ENCODE measurements at places on chromosomes 4 and X. TPM values are rescaled to one million over a fixed set of nuclear protein-coding genes. Genes with fewer than 3 reads are reported as not detected.
A peak's percentile ranks its signal among the peaks of the same experiment; 100 is the strongest.

CAPN6 gene
- total RNA-seq = 0.06 TPM

CISD2 gene
- total RNA-seq = 10.0 TPM

CT47B1 gene
- not detected for total RNA-seq

ASB9 gene
- 2.7 TPM for total RNA-seq

SPATA4 gene
- total RNA-seq = 0.83 TPM

F11 gene
- not detected for total RNA-seq

KLHL2 gene
- 23.5 TPM for total RNA-seq

GPR82 gene
- 0.34 TPM for total RNA-seq

HSFX1 gene
- total RNA-seq = 0.78 TPM

HERC5 gene
- total RNA-seq = 2.9 TPM

DNA sequence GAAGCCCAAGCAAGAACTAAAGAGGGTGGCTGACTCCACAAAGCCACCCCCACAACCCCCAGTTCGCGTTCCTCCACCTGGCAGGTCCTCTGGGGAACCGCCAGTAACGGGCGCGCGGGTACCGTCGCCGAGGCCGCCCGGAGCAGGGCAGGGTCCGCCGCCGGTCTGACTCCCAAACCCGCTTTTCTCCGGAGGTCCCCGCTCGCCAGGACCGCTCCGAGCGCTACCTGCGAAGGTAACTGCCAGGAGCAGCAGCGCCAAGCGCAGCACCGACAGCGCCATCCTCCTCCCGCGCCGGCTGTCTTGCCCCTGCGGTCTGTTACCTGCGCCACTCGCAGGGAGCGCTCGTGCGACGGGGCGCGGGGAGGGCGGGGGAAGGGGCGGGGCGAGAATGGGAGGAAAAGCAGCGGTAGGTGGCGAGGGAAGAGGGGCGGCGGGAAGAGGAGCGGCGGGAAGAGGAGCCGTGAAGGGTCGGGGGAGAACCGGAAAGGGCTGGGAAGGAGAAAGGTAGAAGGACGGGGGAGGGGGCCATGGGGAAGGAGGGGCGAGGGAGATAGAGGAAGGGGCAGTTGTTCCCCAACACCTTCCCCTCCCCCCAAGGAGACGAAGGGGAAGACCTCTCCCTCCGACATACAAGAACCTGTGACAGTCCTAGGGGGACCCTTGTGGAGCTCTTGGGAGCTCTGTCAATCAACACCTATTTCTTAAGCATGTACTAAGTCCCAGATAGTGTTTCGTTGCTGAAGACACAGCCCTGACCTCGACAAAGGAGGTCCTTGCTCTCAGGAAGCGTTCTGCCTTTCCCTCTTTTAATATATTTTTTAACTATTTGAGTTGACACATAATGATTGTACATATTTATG is at the start of gene SPINK2:
TSS of gene SPINK2 (minus strand) at position 321 of the 863 bp plus-strand sequence. CDS start at position 282, 39 bp downstream.
- DNase-seq = no peak

- DNase-seq = no peak
Measured at GRCh38 chr4:51880016-51880915, 37.3 kb downstream of the DCUN1D4 start.

DNA sequence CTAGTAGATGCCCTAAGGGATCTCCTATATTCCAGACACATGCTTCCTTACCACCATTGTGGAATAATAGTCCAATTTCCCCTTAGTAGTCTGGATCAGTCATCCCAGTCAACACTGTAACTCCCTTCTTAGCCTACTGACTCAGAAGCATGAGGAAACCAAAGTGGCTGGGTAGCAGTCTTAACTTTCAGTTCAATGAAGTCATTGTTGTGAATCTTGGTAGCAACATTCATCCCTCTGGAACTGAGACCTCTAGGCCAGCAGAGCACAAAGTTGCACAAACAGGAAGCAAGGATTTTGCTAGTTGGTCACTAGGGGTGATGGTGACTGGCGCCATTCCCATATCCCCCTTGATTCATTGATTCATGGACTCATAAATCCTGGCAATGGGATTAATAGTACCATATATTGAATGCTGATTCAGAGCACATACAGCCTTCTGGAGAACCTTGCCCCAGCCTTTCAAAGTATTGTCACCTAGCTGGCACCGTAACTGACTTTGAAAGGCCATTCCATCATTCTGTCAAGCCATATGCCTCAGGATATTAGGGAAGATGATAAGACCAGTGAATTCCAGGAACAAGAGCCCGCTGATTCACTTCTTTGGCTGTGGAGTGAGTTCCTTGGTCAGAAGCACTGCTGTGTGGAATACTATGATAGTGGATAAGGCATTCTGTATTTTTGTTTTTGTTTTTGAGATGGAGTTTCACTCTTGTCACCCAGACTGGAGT is 19.7 kb upstream of the GPAT3 start:
- no peak for DNase-seq

GRCh38 chr4:104859601-104860237 is 287.0 kb upstream of the TET2 start:
- DNase-seq = no peak

DNA sequence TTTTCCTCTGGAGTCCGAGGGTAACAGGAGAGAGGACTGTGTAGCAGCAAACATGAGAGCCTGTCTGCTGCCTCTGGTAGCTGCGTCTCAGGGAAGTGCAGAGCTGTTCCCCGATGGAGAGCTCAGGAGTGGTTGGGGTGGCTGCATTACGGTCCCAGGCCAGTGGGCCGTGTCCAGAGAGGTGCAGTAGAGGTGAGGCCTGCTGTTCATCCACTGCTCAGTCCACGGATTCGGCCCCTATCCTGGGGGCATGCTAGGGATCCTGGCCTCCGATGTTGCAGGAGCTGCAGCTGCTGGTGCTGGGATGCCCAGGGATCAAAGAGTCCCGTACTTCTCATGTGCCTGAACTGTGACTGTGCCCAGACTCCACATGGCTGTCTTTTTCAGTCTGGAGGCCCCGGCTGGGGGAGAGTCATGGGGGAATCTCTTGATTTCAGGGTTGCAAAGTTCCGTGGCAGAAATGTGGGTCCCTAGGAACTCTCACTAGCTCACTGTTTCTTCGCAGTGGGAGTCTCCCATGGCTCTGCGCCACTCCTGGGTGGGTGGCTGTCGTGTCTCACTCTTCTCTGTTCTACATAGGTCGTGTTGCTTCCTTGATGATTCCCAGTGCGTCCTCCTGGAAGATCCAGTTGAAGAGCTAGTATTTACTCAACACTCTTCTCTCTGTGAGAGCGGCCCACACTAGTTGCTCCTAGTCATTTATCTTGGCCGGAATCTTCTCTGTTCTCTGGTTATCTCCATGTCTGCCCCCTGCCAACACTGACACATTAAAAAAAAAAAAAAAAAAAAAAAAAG is 109.5 kb upstream of the CENPE start:
- no peak for DNase-seq

DNA sequence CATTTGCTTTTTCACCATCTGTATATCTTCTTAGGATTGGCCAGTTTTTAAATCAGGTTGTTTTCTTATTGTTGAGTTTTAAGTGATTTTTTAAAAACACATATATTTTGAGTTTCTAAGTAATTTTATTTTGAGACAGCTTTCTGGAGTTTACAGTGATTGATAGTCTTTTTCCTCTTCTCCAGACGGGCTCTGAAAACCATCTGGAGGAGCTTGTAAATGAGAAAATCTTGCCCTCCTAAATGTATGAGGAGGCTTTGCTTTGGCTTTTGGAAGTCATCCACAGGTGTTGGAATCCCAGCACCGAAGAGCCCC is 160.2 kb downstream of the SOWAHB start:
- no peak for DNase-seq

DNA sequence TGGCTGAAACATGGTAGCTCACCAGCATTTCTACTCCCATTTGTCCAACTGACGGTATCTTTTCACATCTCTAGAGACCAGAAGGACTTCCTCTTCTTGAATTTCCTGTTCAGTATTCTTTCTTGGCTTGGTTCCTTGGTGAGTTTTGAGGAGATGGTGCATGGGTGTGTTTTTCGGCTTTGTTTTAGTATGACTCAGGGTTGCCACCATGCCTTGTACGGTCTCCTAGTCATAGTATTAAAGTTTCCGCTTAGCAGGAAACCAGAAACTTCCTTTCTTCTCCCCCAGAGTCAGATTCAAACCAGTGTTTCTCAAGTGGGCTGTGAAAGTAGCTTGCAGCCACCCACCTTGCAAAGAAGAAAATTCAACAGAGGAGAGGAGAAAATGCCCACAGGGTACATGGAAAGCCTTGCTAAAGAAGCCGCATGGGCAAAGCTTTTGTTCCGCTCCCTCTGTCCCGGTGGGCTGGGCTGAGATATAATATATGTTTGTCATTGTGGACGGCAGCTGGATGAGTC is 5.7 kb downstream of the CD99 start:
- DNase-seq = no peak

DNA sequence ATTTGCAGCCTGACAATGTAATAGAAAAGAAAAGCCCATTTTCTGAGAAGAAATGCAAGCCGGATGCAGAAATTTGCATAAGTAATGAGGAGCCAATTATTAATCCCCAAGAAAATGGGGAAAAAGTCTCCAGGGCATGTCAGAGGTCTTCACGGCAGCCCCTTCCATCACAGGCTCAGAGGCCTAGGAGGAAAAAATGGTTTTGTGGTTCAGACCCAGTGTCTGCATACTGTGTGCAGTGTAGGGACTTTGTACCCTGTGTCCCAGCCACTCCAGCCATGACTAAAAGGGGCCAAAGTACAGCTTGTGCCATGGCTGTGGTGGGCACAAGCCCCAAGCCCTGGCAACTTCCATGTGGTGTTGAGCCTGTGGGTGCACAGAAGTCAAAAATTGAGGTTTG is 92.2 kb downstream of the SH3BGRL start:
- no peak for DNase-seq

GRCh38 chr4:4254666-4255065 is 6.6 kb upstream of the TMEM128 start:
- DNase-seq = no peak

- no peak for DNase-seq
Measured at GRCh38 chr4:61918987-61919386, 718.9 kb downstream of the ADGRL3 start.

DNA sequence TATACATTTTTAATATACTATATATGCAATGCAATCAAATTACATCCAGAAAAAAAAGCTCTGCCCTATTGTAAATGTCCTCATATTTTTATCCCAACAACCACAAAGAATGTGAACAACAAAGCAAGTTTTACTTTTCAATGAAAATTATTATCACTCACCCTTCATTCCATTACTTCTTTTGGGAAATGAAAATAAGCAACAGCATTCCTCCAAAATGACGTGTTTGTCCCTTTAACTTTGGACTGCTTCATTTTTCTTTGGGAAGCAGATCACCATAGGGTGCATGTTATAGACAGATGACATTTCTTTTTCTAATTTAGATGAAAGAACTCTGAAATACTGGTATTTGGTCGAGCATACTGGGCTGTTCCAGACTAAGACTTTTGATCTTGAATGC is 667.1 kb upstream of the BOD1L1 start:
- DNase-seq = no peak

DNA sequence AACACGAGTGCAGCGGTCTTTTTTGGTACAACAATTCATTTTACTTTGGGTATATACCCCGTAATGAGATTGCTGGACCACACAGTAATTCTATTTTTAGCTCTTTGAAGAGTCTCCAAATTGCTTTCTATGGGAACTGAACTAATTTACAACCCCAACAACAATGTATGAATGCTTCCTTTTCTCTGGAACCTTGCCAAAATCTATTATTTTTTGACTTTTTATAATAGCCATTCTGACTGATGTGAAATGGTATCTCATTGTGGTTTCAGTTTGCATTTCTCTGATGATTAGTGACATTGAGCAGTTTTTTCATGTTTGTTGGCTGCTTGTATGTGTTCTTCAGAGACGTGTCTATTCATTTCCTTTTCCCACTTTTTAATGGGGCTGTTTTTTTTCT is 240.8 kb downstream of the STK32B start:
- DNase-seq = no peak

GRCh38 chr4:67020438-67020797 is 524.9 kb downstream of the CENPC start:
- no peak for DNase-seq

DNA sequence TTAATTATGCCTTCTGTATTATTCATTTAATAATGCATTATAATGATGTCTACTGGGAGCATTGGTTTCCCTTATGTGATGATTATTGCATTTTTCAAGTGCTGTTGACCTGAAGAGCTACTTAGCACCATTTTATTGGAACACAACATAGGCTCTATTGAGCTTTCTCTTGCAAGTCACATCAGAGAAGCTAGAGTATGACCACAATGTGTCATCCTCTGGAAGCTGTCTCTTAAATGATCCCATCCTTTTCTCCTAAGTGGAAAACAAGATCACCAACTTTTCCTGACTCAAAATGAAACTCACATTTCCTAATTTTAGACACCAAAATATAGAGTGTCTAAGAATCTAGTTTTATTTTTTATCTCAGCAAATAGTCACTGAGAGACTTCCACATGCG is 1451.9 kb downstream of the PCDH7 start:
- no peak for DNase-seq

DNA sequence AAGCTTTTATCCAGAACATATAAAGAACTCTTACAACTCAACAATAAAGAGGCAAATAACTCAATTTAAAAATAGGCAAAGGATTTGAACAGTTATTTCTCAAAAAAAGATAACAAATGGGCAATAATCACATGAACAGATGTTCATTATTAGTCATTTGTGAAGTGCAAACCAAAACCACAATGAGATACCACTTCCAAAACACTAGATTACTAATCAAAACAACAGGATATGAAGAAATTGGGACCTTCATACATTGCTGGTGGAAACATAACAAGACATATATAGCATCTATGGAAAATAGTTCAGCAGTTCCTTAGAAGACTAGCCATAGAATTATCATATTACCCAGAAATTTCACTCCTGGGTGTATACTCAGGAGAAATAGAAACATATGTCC is 224.6 kb downstream of the FBXO8 start:
- DNase-seq = no peak

DNA sequence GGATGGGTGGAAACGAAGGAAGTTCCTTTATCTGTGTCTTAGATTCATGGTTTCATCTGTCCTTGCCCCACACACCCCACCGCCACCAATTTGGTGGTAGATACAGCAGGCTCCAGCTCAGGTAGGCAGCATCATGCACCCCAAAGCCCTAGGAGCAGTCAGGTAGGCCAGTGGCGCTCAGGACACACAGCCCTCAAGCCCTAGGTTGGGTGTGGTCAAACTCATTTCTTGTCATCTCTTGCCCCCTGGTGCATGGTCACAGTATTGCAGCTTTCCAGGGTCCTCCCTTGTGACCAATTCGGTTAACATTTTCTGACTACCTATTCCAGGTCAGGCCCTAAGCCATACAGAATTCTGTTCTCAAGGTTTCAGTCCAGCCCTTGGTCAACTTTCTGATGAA is 14.5 kb upstream of the PRRG3 start:
- peak; percentile 79 for DNase-seq

DNA sequence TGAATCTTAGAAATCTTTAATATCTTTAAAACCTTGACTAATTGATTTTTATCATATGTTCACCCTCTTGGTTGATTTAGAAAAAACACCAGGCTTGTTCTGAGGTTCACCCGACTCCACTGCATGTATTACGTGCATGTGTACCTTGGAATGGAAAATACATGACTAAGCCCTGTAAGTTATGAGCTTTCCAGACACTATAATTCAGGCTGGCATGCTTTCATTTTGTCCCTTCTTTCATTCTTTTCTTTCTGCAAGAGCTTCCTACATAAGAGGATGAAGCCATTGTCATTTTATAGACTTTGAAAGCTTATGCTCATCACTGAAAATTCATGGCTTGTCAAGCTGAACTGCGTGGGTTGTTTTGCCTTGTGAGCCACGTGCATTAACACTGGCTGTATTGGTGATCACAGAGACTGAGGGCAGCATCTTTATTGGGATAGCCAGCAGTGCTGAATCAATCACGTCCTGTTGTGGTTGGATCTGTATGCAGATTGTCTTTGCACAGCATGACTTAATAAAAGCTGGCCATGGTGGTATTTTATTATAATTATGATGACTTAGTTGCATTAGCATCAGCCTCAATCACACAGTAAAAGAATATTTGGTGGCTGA is 141.9 kb downstream of the SLIT2 start:
- DNase-seq = no peak
